ENCODE measurements at places on chromosomes 7 and 10.

GRCh38 chr10:7432884-7433726 is 22.3 kb upstream of the SFMBT2 start:
- no peak for DNase-seq

GRCh38 chr7:157430721-157431120 is 93.9 kb downstream of the DNAJB6 start:
- DNase-seq: no peak

DNA sequence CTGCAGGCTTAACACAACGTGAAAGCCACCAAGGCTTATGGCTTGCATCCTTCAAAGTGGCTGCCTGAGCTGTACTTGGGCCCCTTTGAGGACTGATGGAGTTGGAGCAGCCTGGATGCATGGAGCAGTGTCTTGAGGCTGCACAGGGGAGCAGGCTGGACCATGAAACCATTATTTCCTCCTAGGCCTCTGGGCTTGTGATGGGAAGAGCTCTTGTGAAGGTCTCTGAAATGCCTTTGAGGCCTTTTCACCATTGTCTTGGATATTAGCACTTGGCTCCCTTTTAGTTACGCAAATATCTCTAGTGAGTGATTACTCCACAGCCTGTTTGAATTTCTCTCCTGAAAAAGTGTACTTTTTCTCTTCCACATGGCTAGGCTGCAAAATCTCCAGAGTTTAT is 201.2 kb upstream of the NPY start:
- no peak for DNase-seq

DNA sequence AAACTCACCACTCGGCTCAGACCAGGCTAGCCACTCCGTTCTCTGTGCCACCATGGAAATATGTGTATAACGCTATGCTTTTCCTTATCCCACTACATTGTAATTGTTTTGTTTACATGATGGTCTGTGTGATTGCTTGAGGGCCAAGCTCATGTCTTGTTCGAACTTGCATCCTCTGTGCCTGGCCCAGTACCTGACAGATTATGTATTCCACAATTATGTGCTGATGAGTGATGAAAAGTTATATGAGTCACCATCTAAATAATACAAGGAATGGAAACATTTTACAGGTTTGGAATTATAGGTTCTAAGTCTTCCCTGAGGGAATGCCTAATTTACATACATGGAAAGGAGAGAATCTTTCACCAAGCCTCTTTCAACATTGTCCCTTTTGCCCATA is 137.4 kb downstream of the C7orf25 start:
- no peak for DNase-seq

DNA sequence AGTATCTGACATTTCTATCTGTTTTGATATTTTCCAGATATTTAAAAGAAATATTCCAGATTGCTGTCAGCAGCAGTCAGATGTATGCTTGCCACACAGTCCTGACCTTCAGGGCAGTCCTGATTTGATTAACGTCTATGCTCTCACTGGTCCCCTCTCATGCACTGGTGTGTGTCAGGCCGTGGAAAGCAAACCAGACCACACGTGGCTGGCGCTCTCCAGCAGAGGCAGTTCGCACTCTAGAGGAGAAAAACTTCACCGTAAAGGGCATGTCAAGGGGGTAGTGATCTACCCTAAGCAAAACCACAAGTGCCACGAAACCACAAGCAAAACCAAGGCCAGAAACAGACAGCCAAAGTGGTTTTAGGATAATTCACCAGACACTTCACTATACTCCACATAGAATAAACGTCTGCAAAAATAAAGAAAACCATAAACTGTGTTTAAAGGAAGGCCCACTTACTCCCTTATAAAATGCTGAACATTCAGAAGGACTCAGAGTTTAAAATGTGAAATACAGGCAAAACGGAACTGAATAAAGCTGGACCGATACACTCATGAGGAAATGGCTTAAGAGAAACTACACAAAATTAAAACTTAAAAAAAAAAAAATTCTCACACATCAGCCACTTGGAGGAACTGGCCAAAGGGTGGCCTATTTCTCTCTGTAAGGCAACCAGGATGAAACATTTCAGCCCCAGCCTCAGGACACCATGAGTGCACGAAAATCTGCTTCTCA is 26.4 kb downstream of the PARP12 start:
- no peak for DNase-seq

DNA sequence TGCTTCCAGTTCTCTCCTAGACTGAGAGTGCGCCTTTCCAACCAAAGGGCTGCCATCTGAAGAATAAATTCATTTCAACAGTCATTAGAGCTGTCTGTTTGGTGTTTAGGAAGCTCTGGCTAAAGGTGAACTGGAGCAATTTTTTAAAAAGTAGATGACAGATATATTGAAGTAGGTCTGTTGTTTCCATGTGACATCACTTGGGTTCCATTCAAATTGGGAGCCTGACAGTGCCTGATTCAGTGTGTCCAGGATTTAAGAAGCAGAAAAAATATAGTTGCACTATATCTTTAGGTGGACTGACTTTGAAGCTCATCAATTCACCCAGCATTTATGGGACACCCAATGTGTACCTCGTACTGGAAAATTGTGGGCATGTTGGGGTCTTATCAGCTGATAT is 367.7 kb downstream of the BBS9 start:
- no peak for DNase-seq

GRCh38 chr10:16521311-16522016 is at the start of gene C1QL3:
TSS of gene C1QL3 (minus strand) at chr10:16521879. CDS start at chr10:16521065, 814 bp downstream.
- DNase-seq: no peak

- no peak for DNase-seq
Observed at GRCh38 chr7:107007892-107008287, 36.6 kb upstream of the PRKAR2B start.

DNA sequence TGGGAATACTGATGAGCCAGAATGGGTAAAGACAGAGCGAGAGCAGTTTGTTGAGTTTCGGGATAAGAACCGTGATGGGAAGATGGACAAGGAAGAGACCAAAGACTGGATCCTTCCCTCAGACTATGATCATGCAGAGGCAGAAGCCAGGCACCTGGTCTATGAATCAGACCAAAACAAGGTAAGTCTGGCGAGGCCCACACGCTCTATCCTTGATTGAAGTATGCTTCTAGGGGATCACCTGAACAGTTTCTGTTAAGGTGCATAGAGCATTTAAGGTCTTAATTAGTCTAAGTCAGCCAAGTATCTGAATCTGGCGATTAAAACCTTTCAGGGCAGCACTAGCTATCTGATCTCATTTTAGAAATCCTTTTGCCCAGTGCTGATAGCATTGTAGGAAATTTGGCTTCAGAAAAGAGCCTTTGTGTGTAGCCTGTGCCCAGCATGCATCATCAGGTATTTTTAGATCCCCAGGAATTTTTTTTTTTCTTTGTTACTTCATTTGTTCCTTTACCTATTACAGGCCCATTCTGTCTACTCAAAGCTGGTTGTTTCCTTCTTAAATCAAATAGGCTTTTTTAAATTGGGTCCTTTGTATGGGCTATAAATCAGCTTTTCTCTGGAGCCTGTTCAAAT is 8.0 kb downstream of the OPN1SW start:
- no peak for DNase-seq

DNA sequence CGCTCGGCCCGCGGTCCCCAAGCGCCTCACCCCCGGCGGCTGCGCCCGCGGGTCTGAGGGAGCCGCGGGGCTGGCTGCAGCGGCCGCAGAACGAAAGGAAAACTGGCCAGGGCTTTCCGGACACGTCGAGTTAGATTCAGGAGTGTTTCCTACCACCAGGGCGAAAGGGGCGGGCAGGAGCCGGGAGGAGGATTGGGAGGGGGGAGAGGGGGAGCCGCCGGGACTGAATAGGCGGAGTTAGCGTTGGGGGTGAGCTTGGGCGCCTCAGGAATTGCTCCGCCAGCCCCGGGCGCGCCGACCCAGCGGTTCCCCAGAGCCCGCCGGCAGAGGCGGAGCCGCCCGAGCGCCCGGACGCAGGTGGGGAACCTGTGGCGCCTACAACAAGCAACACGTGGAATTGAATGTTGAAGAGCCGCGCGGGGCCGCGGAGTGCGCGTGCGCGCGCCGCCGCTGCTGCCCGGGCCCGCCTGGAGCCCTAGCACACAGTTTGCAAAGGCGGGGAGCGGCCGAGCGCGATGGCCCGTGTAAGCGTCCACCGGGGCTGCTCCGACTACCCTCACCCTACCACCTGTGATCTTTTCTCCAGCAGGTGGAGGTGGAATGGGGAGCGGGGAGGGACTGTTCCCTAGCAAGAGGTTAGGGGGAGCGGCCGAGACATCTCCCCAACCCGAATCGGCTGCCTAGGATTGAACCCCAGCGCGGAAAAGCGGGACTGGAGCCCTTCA is at the start of gene CADPS2:
Gene CADPS2 (minus strand): TSS at position 104 of the 725 bp plus-strand sequence. CDS start 123 bp downstream, outside the sequence.
- peak; percentile 92 for DNase-seq

GRCh38 chr10:98449287-98449686 is 2.6 kb upstream of the HPS1 start:
- DNase-seq: no peak

DNA sequence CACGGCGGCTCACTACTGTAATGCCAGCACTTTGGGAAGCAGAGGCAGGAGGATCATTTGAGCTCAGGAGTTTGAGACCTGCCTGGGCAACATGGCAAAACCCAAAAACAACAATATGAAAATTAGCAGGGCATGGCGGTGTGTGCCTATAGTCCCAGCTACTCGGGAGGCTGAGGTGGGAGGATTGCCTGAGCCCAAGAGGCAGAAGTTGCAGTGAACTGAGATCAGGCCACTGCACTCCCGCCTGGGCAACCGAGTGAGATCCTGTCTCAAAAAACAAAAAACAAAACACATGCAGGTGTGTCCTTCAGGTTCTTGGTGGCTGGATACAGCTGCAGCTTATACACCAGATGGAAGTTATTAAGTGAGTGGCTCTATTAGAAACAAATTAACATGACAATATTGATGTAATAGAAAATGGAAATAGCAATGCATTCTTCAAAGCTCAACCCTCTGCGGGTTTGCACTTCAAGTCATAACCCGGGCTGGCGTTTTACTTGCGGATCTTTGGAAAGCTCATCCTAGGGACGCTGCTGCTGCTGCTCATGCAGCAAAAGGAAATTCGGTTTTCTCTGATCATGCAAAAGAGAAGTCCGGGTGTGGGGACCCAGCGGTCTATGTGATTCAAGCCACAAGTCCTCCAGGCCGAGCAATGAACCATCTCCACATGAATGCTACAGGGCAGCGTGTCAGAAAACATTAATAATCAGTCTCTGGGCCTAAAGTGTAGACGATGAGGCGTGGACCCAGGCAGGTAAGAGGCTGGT is 281.9 kb downstream of the PRPF18 start:
- no peak for DNase-seq

- DNase-seq: no peak
Observed at GRCh38 chr10:8428654-8429053, 374.2 kb downstream of the GATA3 start.

DNA sequence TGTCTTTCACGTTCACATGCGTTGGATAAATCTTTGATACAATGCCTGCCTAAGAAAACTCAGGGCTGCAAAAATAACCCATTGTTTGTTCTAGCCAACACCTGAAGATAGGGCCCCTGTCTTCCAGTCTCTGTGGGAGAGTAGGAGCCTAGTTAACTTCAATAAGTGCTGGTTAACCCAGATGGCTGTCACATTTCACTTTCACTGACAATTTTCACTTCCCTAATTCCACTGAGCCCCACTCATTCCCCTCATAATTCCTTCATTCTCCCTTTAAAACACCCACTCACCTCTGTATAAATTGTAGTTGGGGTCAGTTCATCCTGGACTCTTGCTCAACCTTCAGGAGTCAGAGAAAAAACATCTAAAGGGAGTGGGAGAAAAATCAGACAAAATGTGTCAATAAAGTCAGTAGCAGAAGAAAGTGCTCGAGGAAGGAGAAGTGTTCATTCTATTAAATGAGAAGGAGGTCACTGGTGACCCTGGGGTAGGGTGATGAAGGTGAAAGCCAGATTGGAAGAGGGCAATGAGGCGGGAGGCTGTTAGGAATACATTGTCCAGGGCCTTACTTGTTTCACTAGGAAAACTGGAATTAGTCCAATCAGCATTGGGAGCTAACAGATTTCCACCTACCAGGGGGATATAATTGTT is 51.2 kb upstream of the ABI1 start:
- no peak for DNase-seq

- no peak for DNase-seq
Observed at GRCh38 chr10:49418328-49418727, 22.4 kb upstream of the DRGX start.

GRCh38 chr7:84811362-84811761 is 375.5 kb downstream of the SEMA3D start:
- DNase-seq: no peak

DNA sequence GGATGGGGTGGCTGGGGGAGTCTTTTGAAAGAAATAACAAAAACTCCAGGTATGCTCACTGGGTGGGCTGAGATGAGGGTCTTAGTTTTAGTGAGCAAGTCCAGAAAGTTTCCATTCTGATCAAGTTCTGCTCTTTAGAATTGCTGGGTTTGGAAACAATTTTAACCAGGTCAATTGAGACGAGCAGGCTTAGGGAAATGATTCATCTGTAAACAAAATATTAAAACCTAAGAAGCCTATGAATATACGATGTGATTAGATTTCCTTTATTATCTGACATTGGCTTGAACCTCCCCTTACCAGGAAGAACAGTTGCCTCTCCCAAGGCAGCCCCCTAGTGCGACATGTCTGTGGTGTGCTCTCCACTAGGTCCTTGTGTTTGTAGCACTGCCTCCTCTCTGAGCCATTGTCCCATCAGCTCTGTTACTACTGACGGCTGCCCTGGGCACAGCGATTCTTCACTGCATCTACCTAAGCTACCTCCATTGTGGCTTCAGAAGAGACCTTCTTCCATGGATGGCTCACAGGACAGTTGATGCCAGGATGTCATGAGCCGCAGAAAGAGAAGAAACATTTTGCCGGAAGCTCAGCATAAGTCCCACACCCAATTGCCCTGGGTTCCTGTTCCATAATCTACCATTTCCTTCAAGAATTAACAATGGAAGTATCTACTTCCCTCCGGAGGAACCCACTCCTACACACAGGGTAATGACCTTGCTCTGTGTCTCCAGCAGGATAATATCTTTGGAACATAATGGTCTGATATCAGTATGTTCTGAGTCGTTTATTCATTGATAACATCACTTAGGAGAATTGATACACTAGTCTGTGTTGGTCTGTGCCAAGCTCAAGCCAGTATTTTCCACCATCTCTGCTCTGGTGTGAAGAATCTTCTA is 95.1 kb upstream of the ITGB1 start:
- no peak for DNase-seq

DNA sequence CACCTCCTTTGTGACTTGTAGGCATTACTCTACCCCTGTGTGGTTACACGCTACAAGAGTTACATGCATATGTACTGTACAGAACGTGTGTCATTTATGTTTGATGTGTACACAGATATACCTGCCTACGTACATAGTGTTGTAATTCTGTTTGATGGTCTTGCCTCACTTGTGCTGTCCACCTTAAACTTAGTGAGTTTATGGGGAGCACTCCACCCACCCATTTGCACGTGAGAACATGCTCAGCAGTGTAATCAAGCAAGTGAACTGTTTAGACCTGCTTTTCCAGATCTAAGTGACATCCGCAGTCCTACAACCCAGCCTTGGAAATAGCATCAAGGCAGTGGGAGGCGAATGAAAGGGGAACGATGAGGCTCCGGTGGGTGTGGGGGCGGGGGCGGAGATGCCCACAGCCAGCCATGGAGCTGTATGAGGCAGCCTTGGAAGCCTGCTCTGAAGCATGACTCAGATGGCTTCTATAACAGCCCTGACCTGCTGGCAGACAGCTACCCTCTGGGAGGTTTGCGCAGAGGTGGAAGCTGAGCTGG is 52.1 kb downstream of the SUFU start:
- DNase-seq: no peak

All from body of pancreas (tissue), 4 donors.